Panc1 (cell line): ENCODE measurements at places on chromosomes 7 and 10. TPM values are rescaled to one million over a fixed set of nuclear protein-coding genes. Genes with fewer than 3 reads are reported as not detected.

Gene FGFBP3
- 1.5 TPM for total RNA-seq

Gene LBX1
- 0.15 TPM for total RNA-seq

Gene ABHD11
- total RNA-seq, result 54.2 TPM

Gene C10orf90
- total RNA-seq, result 0.67 TPM

Gene CRHR2
- total RNA-seq, result not detected

Gene VWC2
- not detected for total RNA-seq

Gene NAT16
- total RNA-seq, result 0.15 TPM

Gene THNSL1
- total RNA-seq, result 3.0 TPM
